ENCODE measurements at places on chromosomes 12 and 14.
A peak's percentile ranks its signal among the peaks of the same experiment; 100 is the strongest.

DNA sequence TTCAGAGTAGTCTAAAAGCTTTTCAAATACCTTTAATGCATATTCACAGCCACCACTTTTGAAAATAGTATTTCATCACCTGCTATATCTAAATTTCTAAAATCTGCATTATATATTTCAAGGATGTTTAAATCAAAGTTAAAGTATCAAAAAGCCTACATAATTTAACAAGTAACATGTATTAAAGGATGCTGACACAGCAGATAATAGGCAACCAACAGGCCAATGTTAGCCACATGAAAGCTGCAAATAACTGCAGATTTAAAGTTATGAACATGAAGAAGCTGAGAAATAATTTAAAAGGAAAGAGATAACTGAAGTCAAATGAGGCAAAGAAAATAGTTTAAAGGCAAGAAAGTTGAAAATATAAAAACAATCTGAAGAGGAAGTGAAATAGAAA, 39.8 kb upstream of the NELL2 start:
- DNase-seq = no peak

GRCh38 chr12:67647799-67648520, 585 bp upstream of the DYRK2 start:
- DNase-seq = peak; percentile 83

DNA sequence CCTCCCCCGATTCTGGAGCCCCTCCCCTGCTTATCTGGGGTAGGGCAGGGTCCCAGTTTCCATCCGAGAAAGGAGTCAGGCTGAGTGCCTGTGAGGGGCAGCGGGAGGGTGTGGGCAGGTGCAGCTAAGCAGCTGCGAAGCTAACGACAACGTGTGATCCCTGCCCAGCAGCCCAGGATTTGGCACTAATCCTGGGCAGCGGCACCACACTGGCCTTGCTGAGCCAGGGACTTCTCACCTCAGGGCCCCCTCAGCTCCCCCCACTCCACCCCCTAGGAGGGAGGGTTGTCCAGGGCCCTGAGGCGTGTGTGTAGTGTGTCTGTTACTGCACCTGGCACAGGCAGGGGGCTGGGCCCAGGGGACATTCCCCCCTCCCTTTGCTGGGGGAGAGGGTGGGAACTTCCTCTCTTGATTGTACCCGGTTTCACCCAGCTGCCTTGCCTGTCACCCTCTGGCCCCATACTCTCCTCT, 1.8 kb downstream of the SMIM41 start:
- no peak for DNase-seq

DNA sequence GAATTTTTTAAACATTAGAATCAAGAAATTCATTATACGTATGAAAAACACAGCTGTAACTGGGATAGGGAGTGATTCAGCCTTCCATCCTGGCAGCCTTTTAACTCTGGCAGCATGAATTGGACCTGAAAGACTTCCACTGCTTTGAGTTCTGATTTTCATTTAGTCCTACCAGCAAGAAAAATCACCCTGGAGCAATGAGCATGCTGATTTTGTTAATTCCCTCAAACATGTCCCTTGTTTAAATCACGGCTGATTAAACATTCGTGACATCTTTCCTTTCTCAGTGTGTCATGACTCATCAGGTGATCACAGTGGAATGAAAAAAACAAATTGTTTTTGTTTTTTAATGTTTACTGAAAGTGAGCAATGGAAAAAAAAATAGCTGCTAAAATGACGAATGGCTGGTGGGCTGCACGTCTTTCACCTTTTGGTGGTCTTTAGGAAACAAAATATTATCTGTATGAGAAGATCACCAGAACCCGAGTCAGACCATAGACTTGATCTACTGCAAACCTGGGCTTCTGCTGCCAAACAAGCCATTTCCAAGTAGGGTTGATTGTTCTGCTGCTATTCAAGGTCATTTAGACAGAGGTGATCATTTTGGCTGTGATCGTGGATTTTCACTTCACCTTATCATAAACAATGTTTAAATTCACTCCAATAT, 67.0 kb upstream of the CAND1 start:
- no peak for DNase-seq

- DNase-seq = no peak
Measured at GRCh38 chr12:121930862-121931261, 12.5 kb downstream of the CFAP251 start.

DNA sequence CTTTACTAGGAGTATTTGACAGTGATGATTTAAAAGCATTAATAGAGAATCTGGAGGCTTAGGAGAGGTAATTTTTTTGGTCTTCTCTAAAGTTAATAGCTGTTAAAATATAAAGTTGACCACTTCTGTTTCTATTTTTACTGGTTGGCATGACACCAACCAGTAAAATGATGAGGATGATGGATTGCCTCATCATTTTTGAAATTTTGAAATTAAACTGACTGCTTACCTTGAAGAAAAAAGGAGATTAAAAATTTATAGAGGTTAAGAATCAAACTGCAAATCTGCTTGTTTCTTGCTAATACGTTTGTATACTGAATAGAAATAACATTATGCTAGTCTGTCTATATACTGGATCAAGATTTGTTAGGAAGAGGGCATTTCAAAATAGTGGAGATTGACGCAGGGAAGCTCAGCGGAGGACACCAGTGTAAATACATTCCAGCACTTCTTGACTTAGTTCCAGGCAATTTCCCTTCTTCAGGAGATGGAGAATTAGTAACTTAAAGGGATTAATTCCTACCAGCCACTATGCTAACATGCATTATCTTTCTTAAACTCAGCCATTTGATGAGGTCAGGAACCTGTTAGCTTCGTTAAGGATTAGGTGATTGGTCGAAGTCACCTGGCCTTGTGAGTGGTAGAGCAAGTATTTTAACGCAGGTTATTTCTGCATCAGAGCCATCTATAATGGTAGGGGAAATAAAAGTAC, 3.6 kb downstream of the EID3 start:
- DNase-seq = no peak

DNA sequence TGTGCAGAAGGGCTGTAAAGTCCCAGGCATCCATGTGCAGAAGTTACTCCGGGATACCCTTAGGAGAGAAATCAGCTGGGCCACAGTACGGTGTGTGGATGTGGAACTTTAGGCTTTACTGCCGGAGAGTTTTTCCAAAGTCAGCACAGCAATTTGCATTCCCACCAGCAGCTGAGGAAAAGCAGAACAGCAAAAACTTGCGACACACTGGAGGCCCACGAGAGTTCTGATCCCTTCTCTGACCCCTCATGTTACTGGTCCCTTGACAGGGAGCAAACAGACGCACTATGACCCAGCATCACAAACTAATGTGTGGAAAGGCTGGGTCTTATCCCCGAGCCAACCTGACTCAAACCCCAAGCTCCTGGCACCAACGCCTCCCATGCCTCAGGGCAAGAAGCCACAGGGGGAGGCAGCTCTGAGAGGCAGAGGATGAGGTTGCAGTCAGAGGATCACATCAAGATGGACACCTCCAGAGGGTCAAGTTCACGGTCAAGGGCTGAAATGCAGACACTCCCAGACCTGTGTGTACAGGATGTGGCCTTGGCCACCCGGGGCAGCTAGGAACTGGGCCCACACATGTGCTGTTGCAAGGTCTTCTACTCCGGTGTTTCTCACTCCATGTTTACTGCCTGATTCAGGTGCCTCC, 38.6 kb downstream of the CCDC88C start:
- no peak for DNase-seq

DNA sequence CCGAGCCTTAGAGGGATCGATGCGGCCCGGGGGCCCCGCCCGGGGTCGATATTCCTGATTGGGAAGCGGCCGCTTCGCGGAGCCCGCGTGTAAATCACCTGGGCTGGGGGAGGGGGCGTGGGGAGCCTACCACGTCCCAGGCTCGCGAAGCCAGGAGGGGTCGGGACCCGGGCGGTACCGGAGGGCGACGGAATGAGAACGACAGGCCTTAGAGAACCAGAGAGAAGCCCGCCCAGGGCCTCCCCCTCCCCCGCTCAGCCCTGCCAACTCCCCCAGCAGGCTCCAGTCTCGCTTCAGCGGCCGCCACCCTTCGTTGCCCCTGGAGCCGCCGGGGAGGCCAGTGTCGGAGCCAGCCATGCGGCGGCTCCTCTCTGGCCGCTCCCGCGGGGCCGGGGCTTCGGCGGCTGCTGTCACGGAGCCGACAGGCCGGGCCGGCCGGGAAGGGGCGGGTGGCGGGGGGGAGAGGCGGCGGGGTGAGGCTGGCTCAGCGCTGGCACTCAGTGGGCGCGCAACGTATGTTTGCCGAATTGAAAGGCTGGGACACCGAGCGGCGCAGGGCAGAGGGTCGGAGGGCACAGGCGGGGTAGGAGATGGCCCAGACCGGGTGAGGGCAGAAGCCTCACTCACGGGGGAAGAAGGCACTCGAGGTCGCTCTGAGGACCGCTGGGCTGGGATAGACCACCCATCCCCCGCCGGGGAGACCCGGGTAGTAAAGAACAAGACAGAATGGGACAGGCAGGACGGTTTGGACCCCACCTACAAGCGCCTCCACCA, 1.4 kb upstream of the DNAJC22 start:
- DNase-seq = no peak

GRCh38 chr14:74645756-74646470, 33.9 kb upstream of the LTBP2 start:
- no peak for DNase-seq

- DNase-seq = peak; percentile 58
Measured at GRCh38 chr12:124774462-124775167, 89.0 kb downstream of the SCARB1 start.

DNA sequence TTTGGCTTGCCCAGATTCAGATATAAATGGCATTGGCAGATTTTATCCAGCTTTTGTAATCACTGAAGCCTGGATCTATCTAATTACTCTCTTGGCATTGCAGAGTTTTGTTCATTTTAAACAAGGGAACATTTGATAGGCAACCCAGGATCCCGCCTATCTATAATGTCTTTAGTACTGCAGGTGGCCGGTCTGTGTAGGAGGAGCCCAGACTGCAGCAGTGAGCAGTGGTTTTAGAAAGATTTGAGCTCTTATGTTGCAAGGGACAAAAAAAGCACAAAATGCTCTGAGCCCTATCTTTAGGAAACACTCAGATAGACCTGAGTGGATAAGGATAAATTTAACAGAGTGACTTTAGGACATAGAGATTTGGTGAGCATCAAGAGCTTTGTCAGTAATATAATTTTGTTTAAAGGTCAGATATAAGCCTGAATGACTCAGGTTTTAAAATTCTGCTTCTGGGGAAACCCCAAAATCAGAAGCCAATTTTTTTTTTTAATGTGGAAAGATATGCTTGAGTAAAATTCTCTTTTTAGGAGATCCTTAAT, 165.5 kb downstream of the SLC5A8 start:
- no peak for DNase-seq

- no peak for DNase-seq
Measured at GRCh38 chr12:20383612-20384011, 15.3 kb downstream of the PDE3A start.

DNA sequence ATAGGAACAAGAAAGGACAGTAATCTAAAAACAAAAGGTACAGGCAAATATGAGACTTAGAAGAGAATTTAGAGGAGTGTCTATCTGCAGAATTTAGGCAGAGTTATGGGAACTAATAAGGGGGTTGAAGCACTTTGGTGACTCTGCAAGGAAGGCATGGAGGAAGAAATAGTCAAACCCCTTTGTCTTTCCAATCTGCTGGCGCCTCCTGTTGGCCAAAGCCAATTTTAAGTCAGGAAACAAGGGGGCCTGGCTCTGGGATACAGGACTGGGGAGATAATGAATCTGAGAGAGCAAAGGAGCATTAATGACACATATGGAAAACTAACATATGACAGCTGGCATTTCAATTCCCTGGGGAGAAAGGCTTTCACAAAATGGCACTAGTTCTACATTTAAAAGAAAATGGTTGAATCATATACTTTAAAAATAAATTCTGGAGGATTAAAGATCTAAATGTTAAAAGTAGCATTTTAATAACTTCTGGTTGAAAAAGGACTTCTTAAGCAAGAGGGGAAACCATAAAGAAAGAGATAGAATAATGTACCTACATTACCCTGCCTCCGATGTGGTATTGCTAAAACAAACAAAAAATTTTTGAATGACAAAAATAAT, 48.5 kb upstream of the CSRP2 start:
- no peak for DNase-seq

DNA sequence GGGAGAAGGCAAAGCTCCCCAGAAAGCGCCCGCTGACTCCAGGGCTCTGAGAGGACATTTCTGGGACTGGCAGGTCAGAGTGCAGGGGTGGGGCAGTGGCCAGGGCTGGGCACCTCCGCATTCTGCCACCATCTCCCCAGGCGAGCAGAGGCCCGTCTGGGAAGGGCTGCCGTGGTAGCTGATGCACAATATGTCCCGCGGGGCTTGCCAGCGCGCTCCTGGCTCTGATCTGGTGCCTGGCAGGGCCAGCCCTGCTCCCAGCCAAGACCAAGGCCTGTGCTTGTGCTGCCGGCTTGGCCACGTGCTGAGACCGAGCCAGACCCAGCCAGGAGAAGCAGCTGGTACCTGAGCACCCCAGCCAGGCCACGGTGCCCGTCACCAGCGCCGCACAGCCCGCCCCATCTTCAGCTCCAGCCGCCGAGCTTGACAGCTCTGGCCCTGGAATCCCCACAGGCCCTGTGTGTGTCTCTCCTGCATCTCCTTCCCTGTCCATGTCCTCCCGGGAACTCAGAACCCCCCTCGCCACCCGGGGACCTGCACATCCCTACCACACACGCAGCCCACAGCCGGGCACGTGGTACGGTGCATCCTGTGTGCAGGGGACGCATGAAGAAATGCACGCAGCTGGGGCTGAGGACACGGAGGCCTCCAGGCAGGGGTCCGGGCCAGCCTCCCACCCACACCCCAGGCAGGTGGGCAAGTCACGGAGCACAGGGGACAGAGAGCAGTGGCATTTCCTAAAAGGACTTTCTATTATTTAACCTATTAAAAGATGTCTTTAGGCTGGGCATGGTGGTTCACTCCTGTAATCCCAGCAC, 68.6 kb upstream of the C14orf180 start:
- no peak for DNase-seq

- DNase-seq = no peak
Measured at GRCh38 chr12:40689576-40689975, 2.7 kb upstream of the CNTN1 start.

DNA sequence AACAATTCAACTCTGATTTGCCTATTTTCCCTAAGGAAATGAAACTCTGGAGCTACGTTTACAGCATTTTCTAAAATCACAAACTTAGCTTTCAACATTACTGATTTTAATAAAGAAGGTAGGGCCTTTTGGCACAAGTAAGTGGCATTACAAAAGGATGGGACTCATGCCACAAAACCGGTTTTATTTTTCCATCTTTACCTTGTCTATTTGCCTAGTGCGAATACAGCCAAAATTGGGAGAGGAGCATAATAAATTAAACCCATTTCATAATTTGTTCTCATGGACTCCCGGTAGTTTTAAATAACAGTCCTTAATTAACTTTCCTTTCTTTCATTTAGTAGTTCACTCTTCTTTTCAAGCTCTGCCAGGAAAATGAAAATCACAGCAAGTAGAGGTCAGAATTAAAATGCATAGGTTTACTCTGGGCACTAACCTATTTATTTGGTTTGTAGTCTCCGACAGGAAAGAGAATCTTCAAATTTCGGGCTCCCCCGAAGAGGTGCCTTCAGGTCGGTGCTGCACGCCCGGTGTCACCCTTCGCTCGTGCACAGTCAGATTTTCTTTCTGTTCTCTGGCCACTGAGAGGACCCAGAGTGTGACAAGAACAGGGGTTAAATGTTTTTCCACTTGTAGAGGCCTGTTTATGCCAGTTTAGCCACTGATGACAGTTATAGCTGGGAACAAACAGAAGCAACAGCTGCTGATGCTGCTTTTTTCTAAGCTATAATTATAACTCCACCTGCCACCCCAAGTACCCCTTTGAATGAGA, at the start of gene BEST3:
Gene BEST3 (minus strand): TSS at position 535 of the 772 bp plus-strand sequence. CDS start 1,505 bp downstream, outside the sequence.
- DNase-seq = no peak

GRCh38 chr14:89349171-89350008, 67.6 kb downstream of the FOXN3 start:
- DNase-seq = no peak

GRCh38 chr12:105574056-105574715, 243.7 kb downstream of the C12orf75 start:
- no peak for DNase-seq

- DNase-seq = no peak
Measured at GRCh38 chr12:46443594-46444263, 71.2 kb upstream of the SLC38A2 start.

Data from SJSA1 (cell line).